ENCODE measurements at places on chromosomes 5 and 9. TPM values are rescaled to one million over a fixed set of nuclear protein-coding genes. Genes with fewer than 3 reads are reported as not detected.

FCN2 gene
- total RNA-seq, result 0.32 TPM

SPINK6 gene
- not detected for total RNA-seq

RLN2 gene
- total RNA-seq, result not detected

CFAP90 gene
- 0.39 TPM for total RNA-seq

MAML1 gene
- 35.3 TPM for total RNA-seq

KLHL9 gene
- total RNA-seq, result 23.3 TPM

DNA sequence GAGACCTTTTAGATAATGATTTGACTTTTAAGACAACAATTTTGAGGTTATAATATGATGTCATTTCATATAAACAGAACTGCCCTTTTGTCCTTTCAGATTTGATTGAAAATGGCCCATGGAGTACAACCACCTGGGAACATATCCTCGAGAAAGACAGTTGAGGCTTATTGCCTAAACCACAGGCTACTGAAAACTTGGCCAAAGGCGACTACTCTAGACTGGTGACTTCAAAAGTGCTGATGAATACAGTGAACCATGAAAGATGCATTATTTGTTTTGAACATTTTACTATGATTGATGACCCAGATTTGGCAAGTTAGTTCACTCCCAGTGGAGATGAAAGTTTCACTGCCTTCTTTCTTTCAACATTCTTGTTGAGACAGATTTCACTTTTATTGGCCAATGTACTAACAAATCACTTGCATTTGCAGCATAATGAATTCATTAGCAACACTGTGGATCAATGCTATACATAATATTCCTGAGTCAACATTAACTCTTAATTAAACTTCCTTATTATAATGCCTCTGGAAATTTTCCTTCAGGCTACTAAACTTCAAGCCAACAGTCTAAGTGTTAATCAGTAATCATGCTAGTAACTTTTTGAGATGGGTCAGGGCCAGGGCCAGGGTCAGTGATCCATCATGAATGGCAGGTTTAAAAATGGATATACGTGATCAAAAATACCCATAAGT is 480.3 kb downstream of the RAB3C start:
- no peak for DNase-seq

- DNase-seq, result peak; percentile 80
Measured at GRCh38 chr5:172707285-172708182, 63.5 kb downstream of the DUSP1 start.

GRCh38 chr5:35924950-35925722 is 13.3 kb downstream of the CAPSL start:
- peak; percentile 71 for DNase-seq

DNA sequence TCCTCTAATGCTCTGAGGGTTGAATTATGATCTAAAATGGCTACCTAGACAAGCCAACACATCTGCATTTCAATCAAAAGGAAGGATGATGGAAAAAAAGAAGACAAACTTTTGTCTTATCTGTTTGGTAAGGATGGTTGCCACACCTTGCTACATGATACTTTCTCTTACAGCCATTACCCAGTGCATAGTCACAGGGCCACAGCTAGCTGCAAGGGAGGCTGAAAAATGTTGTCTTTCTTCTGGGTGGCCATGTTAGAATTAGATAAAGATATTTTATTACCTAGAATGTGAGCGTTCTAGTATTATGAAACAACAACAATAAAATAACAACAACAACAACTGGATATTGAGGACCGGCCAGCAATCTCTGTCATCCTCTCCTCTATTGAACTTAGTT is 4.7 kb upstream of the AOPEP start:
- no peak for DNase-seq

DNA sequence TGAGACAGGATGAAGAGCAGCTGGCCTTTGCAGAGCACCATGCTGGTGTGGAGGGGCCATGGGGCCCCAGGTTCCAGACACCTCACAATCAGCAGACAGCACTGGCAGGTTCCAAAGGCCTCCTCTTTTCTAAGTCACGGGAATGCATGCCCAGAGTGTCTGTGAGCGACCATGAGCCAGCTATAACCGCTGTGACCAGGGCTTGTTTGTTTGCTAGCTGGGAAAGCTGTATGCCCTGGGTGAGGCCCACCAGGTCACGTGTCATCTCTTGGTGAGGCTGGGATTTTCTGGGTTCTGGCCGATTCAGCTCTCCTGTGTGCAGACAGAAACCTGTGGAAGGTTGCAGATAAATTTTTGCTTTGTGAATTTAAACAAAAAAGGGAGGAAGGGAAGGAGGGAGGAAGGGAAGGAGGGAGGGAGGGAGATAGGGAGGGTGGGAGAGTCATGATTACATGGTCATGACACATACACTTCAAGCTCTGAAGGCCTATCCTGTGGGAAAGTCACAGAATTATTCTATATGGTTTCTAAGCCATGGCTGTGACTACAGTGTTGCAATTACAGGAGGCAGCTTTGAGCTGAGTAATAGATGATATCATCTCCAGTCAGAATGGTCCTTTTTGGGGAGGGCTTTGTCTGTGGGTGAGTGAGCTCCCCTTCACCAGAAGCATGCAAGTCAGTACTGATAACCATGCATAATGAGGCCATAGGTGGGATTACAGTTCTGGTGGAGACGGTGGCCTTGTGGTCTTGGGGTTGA is 37.2 kb downstream of the PAPPA start:
- no peak for DNase-seq

DNA sequence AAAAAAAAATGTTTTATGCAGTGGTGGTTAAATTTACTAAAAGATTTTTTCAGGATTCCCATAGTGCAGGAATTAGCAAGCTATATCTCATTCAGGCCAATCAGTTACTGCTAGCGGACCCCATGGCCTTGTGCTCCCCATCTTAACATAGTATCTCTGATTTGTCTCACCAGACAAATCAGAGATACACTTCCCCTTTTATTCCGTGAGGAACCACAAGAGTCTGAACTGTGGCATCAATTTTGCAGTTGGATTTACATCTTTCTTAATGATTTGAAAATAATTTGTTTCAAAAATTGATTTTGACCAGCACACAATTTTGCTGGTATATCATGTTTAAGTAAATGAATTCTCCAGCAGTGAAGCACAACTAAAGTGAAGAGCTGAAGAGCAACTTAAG is 17.9 kb downstream of the ITGA1 start:
- DNase-seq, result no peak

- DNase-seq, result no peak
Measured at GRCh38 chr5:102411-103043, 10.6 kb downstream of the PLEKHG4B start.

- DNase-seq, result no peak
Measured at GRCh38 chr9:8365466-8366160, 566.0 kb upstream of the DMAC1 start.

- peak; percentile 80 for DNase-seq
Measured at GRCh38 chr5:55597014-55597981, 62.5 kb upstream of the PLPP1 start.

DNA sequence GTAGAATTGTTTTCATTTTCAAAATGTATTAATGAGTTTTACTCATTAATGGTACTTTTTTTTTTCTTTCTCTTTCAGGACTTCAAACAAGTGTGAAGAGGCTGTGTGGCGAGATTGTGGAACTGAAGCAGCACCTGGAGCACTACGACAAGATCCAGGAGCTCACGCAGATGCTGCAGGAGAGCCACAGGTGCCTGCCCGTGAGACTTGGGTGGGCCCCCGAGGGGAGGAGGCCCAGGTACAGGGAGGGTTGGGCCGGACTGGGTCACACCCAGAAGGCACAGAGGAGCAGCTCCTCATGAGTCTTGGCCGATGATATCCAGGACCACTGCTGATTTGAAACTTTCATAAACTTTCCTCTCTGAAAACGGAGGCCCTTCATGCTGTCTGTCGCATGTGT is 35.6 kb downstream of the CEP72 start:
- peak; percentile 21 for DNase-seq

DNA sequence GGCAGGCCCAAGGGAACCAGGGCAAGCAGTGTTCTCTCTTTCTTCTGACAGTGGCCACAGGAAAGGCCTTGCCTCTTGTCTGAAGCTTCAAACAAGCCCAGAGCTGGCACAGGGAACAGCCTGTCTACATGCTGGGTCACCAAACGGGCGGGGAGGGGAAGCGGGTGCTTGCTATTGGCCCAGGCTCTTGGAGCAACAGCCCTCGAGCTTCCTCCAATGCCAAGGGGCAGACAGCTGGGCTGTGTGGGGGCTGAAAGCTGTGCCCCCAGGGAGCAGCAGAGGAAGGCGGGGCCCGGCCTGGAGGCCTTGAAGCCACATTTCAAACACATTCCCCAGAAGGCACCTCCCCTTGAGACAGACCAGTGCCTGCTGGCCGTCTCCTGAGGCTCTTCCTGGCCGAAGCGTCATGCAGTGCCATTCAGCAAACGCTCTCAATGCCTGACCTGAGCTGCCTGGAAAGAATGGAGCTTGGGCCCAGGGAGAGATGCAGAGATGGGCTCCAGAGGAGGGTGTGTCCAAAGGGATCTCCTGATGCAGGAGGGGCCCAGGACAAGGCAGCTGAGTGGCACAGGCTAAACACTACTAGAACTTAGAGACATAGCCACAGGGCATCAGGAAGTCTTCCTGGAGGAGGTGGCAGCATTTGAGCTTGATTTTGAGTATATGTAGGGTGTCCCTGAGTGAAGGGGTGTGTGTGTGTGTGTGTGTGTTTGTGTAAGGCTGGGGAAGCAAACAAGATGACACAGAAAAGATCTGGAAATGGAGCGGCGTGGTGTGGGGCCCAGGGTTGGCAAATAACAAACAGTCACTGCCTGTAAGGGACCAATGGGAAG is 2.5 kb downstream of the FIBCD1 start:
- DNase-seq, result peak; percentile 79
